ENCODE measurements at places on chromosomes 16 and 17. TPM values are rescaled to one million over a fixed set of nuclear protein-coding genes. Genes with fewer than 3 reads are reported as not detected.

- DNase-seq = no peak
Observed at GRCh38 chr17:8375738-8376259, 705 bp downstream of the KRABD2 start.

Gene BEAN1
- not detected for total RNA-seq

DNA sequence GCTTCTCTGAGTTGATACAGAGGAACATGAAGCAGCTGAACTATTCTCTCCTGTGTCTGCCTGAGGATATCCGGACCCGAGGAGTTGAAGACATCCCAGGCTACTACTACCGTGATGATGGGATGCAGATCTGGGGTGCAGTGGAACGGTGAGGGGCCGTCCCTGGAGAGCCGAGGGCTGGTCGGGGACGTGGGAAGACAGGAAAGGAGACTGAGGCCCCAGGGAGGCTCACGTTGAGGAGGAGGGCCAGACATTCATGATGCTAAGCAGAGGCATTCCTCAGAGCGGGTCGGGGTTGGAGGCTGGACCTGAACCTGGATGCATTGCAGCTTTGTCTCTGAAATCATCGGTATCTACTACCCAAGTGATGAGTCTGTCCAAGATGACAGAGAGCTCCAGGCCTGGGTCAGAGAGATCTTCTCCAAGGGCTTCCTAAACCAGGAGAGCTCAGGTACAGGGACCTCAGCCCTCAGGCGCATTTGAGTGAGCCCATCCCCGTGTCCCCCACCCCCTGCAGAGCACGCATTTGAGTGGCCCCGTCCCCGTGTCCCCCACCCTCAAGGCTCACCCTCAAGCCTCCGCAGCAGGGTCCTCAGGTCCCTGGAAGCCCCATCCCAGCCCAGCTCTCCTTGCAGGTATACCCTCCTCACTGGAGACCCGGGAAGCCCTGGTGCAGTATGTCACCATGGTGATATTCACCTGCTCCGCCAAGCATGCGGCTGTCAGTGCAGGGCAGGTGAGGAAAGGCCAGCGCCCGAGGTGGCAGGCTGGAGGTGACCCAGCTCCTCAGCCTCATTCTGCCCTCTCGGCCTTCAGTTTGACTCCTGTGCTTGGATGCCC is 8.3 kb downstream of the ALOX15B start:
- no peak for DNase-seq

GRCh38 chr17:29891131-29891530 is 38.9 kb downstream of the SSH2 start:
- no peak for DNase-seq

Gene G6PC1
- not detected for total RNA-seq

DNA sequence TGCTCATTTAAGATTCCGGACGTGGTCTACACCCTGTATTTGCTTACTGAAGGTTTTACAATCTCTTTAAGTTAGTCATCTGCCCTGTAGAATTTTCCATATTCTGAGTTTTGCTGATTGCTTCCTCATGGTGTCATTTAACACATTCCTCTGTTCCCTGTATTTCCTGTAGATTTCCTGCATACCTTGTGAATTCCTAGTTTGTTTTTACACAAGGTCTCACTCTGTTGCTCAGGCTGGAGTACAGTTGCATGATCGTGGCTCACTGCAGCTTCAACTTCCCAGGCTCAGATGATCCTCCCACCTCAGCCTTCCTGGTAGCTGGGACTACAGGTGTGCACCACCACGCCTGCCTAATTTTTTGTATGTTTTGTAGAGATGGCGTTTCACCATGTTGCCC is 66.8 kb downstream of the CMIP start:
- no peak for DNase-seq

- DNase-seq = no peak
Observed at GRCh38 chr16:12740986-12741610, 62.6 kb downstream of the CPPED1 start.

GRCh38 chr17:81402530-81402941 is 7.3 kb downstream of the BAHCC1 start:
- DNase-seq = no peak

DNA sequence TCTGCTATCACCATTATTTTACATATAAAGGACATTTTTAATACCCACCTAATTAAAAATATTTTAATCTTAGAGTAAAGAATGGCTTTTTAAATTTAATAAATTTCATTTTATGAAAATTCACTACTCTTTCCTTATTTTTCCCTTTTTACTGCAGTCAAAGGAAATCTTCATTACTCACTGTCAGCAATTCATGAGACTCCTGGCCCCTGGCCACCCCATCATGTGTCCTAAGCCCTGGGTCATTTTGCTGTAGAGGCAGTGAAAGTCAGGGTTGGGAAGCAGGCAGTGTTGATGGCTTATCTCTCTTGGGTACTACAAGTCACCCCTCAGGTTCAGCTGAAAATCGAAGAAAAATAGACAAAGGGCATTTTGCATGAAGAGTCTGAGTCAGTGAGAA is 468.6 kb upstream of the CCL2 start:
- no peak for DNase-seq

- no peak for DNase-seq
Observed at GRCh38 chr16:4803898-4804762, 1.7 kb upstream of the ROGDI start.

Gene TMEM92
- total RNA-seq = 0.23 TPM

Gene TMC7
- not detected for total RNA-seq

Gene RASL10B
- 4.0 TPM for total RNA-seq

Gene KRTAP4-4
- not detected for total RNA-seq

DNA sequence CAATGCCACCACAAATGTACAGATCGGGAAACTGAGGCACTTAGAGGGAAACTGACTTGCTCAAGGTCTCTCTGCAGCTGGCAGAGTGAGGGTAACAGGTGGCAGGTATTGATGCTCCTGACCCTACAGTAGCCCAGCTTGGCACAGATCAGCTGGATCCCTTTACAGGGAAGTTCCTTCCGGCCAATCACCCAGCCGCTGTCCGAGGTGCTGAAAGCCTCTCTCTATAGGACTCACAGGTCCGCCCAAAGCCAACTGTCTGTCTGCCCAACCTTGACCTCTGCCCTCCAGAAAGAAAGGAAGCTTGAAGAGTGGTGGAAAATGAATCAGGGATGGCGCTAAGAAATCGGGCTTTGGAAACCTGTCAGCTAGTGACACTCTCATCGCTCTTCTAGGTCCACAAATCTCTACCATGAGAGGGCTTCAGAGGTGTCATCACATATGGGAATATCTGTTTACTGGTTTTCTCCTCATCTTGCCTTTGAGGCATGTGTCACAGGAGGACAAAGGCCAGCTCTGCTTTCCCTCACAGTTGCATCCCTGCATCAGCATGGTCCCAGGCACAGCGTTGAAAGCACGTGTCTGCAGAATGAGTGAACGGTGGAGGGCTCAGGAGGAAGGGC is 246.2 kb downstream of the KATNIP start:
- peak; percentile 56 for DNase-seq

DNA sequence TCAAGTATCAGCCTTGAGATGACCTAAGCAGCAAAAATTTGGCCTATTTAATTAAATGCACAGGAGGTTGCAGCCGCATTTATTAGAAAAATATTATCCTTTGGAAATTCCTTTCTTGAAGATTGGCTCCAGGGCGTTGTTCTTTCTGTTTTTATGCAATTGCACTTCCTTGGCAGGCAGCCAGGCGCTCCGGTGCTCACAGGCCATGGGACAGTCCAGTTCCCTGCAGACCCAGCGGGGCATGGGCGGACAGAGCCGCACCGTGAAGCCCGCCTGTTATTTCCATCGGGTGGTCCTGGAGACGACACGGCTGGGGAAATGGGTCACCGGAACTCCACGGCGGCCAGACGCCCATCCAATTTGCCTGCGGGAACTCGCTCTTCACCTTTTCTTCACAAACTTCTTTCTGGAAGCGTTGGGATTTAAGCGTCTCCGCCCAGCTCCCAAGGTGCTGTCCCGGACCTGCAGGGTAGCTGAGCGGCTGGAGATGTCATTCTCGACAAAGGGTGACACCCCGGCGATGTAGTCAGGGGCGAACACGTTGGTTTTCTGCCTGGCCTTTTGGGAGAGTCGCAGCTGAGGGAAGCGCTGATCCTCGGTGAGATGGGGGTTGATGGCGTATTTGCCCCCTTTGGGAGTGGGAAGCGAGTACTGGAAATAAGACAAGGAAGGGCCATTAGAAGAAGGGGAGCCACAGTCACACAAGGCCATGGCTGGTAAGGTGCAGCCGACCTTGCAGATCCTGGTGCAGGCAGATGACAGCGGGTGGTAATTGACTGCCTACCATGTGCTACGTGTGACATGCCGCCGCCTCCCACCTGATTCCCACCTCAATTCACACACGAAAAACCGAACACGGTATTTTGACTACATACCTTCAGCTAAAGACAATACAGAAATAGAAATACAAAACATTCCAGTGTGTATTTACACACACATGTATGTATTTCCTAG is 12.5 kb downstream of the NOB1 start:
- no peak for DNase-seq

GRCh38 chr17:65290616-65291015 is 153.4 kb downstream of the RGS9 start:
- no peak for DNase-seq

DNA sequence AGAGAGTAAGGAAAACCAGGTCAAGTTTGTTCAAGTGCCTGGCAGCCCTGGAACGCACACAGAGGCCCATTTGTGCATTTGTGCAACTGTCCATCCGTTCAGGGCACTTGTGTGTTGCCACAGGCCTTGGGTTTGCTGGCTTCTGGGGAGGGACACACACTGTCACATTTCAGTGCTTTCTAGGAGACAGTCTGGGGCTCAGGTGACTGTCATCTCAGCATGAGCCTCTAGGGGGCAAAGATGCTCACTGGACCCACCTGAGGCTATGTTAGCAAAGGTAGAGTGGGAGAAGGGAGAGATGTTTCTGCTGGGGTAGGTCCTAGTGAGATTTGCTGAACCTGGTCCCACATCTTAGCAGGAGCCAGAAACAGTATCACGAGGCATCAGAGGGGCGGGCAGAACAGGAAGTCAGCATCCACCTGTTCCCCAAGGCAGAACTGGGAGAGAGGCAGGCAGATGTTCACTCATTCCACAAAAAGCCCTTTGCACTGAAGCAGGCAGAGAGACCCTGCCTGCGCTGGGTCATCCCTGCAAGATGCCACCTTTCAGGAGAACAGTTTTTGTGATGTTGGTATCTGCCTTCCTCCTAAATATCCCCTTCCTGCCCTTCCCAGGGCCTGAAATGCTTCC is 48.5 kb downstream of the RAI1 start:
- peak; percentile 71 for DNase-seq

Gene ABCA5
- 14.4 TPM for total RNA-seq

GRCh38 chr17:64443086-64443760 is 5.7 kb upstream of the MILR1 start:
- no peak for DNase-seq

DNA sequence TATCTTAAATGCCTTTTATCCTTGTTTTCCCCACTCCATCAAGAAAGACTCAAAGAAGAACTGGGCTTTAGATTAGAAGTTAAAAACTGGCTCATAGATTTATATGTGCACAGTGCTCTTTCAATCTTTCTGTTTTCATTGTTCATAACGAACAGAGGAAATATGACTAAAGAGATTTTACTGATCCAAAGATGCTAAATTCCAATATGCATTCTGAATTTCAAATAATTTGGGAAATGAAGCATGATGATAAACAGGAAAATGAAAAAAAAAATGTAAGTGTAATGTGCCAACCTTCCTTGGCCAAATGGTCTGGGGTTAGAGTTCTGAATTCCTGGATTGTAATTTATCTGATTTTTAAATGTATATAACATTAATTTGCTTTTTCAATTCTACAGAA is 25.0 kb upstream of the SMIM36 start:
- DNase-seq = no peak

DNA sequence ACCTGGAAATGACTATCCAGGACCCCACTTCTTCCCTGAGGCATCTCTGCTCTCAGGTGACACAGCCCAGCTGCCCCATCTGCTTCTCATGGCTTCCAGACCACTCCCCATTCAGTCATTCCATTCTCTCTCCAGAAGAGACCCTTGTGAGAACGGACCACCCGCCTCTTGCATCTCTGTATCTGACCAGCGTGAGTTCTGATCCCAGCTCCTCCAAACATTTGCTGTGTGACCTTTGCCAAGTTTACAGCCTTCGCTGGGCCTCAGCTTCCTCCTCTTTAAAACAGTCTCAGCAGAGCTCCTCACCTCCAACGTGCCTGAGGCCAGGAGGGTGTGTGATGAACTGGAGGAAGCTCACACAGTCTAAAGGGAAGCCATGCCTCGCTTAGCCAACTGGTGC is 39.6 kb downstream of the C16orf82 start:
- no peak for DNase-seq

Gene VASN
- not detected for total RNA-seq

Gene CDRT15L2
- total RNA-seq = not detected

GRCh38 chr17:8359769-8360168 is 16.7 kb downstream of the KRABD2 start:
- DNase-seq = no peak

DNA sequence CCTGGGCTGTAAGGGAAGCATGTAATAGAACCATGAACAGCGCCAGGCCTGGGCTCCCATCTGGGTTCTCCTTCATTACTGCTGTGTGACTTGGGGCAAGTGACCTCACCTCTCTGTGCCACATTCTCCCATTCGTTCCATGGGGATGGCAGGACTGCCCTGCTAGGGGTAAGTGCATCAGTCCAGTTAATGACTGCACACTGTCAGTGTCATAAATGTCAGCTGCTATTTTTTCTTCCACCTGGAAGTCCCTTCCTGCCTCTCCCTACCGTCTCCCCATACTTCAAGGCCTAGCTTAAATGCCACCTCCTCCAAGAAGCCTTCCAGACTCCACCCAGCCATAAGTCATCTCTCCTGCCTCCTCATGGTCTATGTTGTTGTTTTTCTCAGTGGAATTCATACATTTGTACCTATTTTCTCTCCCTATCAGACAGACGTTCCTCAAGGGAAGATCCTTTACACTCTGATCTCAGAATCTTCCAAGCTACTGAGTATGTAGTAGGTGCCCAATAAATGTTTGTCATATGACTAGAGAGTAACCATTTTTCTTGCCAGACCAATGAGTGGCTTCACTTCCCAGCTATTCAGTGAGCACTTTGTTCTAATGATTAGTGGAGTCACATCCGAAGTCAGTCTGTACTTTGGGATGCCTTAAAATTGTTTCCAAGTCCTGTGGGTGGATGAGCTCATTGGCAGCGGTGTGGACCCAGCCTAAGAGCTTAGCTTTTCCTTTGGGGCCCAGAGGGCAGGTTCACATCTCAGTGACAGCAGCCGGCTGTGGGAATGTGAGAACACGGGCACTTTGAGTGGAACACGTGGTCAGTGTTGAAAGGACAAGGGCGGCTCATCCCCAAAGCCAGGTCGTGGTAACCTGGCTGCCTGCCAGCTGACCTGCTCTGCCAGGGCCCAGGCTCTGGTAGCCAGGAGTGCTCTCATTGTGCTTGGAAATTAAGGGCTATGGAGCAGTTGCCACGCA is 147.5 kb upstream of the GSE1 start:
- no peak for DNase-seq

Gene OTOP3
- not detected for total RNA-seq

- no peak for DNase-seq
Observed at GRCh38 chr17:8718001-8718563, 26.6 kb downstream of the CCDC42 start.

DNA sequence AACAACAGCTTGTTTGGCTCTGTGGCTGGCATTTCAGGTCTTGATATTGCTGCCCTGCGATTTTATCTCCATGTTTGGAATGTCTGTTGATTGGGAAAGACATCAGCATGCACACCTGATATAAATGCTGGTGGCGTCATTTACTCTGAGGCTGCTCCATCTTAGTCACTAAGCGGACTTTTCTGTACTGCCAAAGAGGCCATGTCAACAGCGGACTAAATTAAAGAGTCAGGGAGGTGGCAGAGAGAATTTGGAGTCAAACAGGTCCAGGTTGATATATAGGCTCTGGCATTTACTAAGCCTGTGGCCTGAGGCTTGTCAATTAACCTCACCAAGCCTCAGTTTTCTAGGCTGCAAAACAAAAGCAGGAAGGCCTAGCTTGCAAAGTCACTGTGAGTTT is 6.2 kb downstream of the RBFOX1 start:
- DNase-seq = no peak

- DNase-seq = no peak
Observed at GRCh38 chr16:81905277-81905676, 106.0 kb downstream of the SDR42E1 start.

All from activated CD4-positive, alpha-beta T cell treated with anti-CD3 and anti-CD28 coated beads for 36 hours (primary cell).